ENCODE measurements at places on chromosomes 2 and 18.

GRCh38 chr2:202290316-202290715 is 24.8 kb downstream of the NOP58 start:
- no peak for DNase-seq

DNA sequence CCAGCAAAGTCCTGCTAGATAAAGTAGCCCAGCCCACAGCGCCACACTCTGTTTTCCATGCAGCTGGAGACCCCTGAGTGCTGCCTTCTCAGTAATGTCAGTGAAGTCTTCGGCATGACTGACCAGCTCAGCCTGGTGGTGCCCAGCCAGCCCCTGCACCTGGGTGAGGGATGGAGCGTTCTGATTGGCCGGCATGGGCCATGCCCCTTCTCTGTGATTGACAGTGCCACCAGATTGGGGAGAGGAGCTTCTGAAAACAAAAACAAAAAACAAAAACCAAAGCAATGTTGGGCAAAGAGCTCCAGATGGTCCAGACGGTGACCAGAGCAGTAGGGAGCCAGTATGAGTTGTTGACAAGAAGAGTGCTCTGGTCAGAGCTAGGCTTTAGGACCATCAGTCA is 122.6 kb downstream of the DYSF start:
- DNase-seq: no peak

GRCh38 chr2:112160283-112161250 is 22.4 kb downstream of the FBLN7 start:
- DNase-seq: no peak

DNA sequence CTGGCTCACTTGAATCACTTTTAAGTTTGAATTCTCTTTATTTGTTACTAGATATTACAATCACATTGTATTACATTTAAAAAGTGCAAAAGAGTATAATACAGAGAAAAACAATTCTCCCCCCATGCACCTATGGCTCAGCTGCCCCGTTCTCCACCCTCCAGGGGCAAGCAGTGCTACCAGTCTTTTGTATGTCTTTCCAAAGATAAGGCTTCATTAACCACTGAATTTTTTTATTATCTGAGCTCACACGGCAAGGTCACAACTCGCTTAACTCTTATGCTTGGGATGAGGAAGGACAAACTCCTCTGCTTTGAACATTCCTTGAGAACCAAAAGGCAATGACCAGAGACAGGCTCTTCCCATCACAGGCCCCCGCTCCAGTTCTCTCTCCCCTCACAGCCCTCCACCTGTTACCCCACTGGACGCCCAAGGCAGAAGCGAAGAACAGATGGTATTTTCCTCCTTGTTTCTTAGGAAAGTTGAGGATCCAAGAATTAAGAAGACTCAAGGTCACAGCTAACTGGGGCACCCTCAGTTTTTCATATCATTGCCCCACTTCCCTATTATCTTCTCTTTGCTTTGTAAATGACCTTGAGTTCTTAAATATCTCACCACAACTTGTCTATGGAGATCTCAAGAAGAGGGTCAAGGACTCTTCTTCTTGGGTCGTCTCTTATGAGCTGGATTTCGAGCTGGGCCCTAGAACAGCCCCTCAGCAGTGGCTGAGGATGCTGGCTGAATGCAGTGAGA is 30.1 kb downstream of the SH2D6 start:
- no peak for DNase-seq

GRCh38 chr2:65536596-65536995 is 104.2 kb upstream of the SPRED2 start:
- no peak for DNase-seq

DNA sequence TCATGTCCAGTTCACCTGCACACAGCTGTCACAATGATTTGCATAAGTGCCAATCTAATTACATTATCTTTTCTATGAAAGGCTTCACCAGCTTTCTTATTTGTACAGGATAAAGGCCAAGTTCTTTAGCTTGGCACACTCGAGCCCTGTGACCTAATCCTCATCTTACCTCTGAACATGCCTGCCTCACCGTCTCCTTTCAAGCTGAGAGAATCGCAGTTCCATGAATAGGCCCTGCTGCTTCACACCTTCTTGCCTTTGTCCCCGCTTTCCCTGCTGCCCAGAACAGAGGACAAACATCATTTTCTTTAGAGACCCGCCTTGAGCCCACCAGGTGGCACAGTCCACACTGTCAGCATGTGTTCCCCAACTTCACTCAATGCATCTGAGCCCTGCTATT is 1094.7 kb downstream of the BCL11A start:
- no peak for DNase-seq

Data from activated CD4-positive, alpha-beta T cell treated with anti-CD3 and anti-CD28 coated beads, Interleukin-2, amount 50 U/mL, for 24 hours (primary cell).